ENCODE measurements at places on chromosomes 2 and 18. TPM values are rescaled to one million over a fixed set of nuclear protein-coding genes. Genes with fewer than 3 reads are reported as not detected.

Gene ELOA2
- not detected for total RNA-seq

Gene NCK2
- 65.9 TPM for total RNA-seq

Gene HOXD4
- not detected for total RNA-seq

Gene OR6B2
- not detected for total RNA-seq

Gene STARD6
- total RNA-seq, result not detected

Gene GALNT3
- total RNA-seq, result 0.39 TPM

Gene KIAA2012
- total RNA-seq, result not detected

Gene INHBB
- not detected for total RNA-seq

Gene DPP10
- 1.7 TPM for total RNA-seq

Gene ESCO1
- 18.3 TPM for total RNA-seq

Gene SIX3
- total RNA-seq, result not detected

Gene TDRD15
- not detected for total RNA-seq

Gene FAP
- not detected for total RNA-seq

Gene HNMT
- 3.4 TPM for total RNA-seq

Gene OXER1
- 0.48 TPM for total RNA-seq

Gene TUBA3E
- total RNA-seq, result not detected

Gene NGEF
- 2.1 TPM for total RNA-seq

Gene UNC50
- total RNA-seq, result 37.9 TPM

Gene KLHL14
- total RNA-seq, result 69.8 TPM

Gene ACMSD
- total RNA-seq, result not detected

Gene TBR1
- 0.48 TPM for total RNA-seq

Gene PIKFYVE
- total RNA-seq, result 24.3 TPM

Gene SIGLEC15
- total RNA-seq, result 4.2 TPM

Gene UGT1A6
- not detected for total RNA-seq

Gene POMC
- total RNA-seq, result 3.9 TPM

Gene CRYGC
- not detected for total RNA-seq

Gene MALL
- total RNA-seq, result not detected

Gene KCNIP3
- total RNA-seq, result 3.6 TPM

Data from cardiac muscle cell (in vitro differentiated cells and primary cell).